ENCODE measurements at places on chromosomes 4 and X. TPM values are rescaled to one million over a fixed set of nuclear protein-coding genes. Genes with fewer than 3 reads are reported as not detected.

DNA sequence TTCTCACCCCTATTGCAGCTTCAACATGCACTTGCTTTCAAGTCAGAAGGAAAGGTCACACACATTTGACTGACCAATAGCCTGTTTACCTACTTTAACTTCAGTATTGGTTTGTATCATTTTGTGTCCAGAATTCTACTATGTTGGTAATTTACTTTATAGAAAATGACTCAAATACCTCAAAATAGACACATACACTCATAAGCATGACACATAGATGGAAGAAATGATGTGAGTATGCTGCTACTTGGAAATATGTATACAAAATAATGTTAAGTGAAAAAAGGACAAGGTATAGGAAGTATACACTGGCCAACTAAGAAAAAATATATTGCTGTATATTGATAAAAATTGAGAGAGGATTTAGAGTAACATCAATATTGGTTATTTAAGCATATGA lies 98.8 kb upstream of the CASK start:
- DNase-seq, result no peak
- H3K4me3 ChIP-seq, result no peak overlapping the region
- H3K27ac ChIP-seq, result no peak overlapping the region
- no peaks in the 10 kb centered on the region for H3K36me3 ChIP-seq
- peaks cover 7% of the 10 kb centered on the region for H3K27me3 ChIP-seq
- H3K4me1 ChIP-seq, result peaks cover 12% of the 10 kb centered on the region

DNA sequence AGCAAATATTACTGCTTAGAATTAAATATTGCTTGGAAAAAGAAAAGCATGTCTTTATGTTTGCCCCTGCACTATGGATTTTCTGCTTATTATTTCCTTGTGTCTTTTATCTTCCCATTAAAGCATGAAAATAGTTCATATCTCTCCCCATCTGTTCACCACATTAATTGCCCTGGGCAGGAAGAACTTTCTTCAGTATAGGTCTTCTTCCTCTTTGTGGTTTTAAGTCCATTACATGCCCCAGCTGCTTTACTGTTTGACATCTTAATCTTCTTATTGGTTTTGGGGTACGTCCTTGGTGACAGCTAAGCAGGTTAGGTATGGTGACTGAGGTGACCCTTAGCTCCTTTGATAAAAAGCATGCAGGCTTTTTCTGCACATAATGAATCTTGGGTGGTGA lies 157.3 kb downstream of the AASDH start:
- no peaks in the 10 kb centered on the region for H3K4me1 ChIP-seq
- H3K36me3 ChIP-seq, result no peaks in the 10 kb centered on the region
- H3K4me3 ChIP-seq, result no peak overlapping the region
- H3K27ac ChIP-seq, result no peak overlapping the region
- H3K27me3 ChIP-seq, result no peaks in the 10 kb centered on the region
- no peak for DNase-seq

GRCh38 chr4:122863639-122864038 lies 37.0 kb downstream of the FGF2 start:
- H3K27ac ChIP-seq, result no peak overlapping the region
- H3K4me3 ChIP-seq, result no peak overlapping the region
- no peaks in the 10 kb centered on the region for H3K36me3 ChIP-seq
- H3K4me1 ChIP-seq, result no peaks in the 10 kb centered on the region
- no peak for DNase-seq

- DNase-seq, result no peak
- no peaks in the 10 kb centered on the region for H3K4me1 ChIP-seq
- no peaks in the 10 kb centered on the region for H3K36me3 ChIP-seq
- H3K27me3 ChIP-seq, result no peaks in the 10 kb centered on the region
Observed at GRCh38 chr4:35760807-35761206, 483.5 kb downstream of the ARAP2 start.

- no peaks in the 10 kb centered on the region for H3K4me1 ChIP-seq
- H3K27ac ChIP-seq, result no peak overlapping the region
- H3K27me3 ChIP-seq, result peaks cover 5% of the 10 kb centered on the region
- no peak overlapping the region for H3K4me3 ChIP-seq
- H3K36me3 ChIP-seq, result peaks cover 17% of the 10 kb centered on the region
Observed at GRCh38 chr4:152217896-152218295, 318.0 kb downstream of the FBXW7 start.

DNA sequence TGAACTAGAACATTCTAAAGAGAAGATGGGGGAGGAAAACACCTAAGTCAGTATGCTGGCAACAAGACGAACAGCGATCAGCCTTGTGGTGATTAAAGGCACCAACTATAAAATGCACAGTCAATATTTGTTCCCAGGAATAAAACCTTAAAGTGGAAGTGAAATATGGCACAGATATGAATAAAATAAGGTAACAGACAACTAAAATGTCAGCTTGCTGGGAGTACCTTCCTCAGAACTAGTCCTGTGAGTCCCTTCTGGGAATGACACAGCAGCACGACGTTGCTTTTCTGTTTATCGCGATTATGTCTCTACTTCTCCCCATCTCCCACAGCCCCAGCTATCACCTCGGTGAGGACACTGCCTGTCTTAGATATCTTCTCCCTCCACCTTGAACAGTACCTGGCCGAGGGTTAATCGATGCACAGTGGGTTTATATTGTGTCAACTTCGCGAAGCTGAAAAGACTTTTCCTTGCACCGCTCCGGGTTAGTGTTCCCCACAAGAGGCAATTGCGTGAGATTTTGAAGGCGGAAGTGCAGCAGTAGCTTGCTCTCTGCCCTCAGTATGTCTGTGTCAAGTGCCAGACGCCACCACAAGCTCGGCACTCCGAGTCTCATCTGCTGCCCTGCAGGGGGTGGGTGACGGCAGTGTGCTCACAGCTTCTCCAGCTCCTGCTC lies 17.4 kb downstream of the MTNR1A start:
- no peak overlapping the region for H3K27ac ChIP-seq
- H3K36me3 ChIP-seq, result no peaks in the 10 kb centered on the region

- H3K4me3 ChIP-seq, result no peak overlapping the region
- H3K27ac ChIP-seq, result peak overlapping the region; percentile 65
- peak; percentile 68 for DNase-seq
- H3K4me1 ChIP-seq, result peaks cover 10% of the 10 kb centered on the region
- H3K27me3 ChIP-seq, result no peaks in the 10 kb centered on the region
- peaks cover 24% of the 10 kb centered on the region for H3K36me3 ChIP-seq
Observed at GRCh38 chrX:40663078-40663740, 15.8 kb upstream of the CXorf38 start.

GRCh38 chrX:103628386-103629317 lies at the start of gene TCEAL1:
TCEAL1 (plus strand) TSS chrX:103628975; CDS start chrX:103629917, 942 bp downstream.
- no peaks in the 10 kb centered on the region for H3K36me3 ChIP-seq
- H3K4me1 ChIP-seq, result peaks cover 17% of the 10 kb centered on the region
- peaks cover 6% of the 10 kb centered on the region for H3K27me3 ChIP-seq
- H3K4me3 ChIP-seq, result peak within 1 kb of the TSS; percentile 95
- DNase-seq, result no peak
- H3K27ac ChIP-seq, result peak within 1 kb of the TSS; percentile 73

SYP gene
- total RNA-seq, result 1.7 TPM

ZNF711 gene
- total RNA-seq, result 0.26 TPM

FAM114A1 gene
- total RNA-seq, result 1.7 TPM

SLITRK4 gene
- total RNA-seq, result not detected

CAPN6 gene
- total RNA-seq, result not detected

HEPH gene
- not detected for total RNA-seq
